ENCODE measurements at places on chromosomes 12 and 14.

DNA sequence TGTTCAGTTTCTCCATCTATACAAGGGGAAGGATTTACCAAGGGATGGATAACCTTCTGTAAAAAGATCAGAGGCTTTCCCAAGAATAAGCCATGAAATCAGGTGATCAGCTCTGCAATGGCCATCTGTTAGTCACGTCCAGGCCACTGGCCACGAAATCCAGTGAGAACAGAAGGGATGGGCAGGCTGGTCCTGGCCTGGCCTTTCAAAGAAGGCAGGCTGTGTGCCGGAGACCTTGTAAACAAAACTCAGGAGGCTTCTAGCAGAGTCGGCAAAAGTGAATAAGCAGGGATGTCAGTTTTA lies 68.5 kb downstream of the RNF34 start:
- DNase-seq = no peak

DNA sequence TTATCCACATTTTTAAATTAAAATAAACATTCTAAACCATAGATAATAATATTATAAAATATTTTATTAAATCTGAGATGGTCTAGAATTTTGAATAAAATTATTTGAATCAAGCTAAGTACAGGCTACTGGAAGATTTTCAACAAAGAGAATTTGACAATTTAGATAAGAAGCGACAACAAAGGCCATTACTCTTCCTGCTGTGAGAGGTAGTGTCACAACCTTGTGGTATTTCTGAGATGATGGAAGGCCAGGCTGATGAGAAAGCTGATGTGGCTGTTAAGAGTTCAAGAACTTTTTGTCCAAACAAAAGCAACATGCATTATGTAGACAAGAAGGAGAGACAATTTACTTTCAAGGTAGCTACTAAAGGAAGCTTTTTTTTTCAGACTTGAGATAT lies 43.7 kb upstream of the CNTN1 start:
- no peak for DNase-seq

DNA sequence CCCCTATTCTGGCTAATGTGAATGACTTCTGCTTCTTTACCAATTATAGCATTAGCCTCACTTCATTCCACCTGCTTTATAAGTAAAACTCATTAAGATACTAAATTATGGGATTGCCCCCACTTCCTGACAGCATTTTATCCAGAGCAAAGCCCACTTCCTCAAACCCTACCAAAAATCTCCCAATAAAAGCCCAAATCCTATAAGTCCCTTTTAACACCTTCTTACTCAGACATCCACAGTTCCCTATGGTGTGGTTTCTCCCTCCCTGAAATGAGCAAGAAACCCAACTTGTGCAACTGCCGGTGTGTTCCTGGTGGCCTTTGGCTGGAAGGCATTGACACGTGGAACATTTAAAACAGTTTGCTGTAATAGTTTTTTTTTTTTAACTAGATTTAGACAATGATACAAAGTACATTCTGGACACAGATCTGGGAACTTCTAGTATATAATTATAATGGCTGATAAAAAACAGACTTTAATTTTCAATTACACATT lies 53.1 kb downstream of the BRMS1L start:
- no peak for DNase-seq

DNA sequence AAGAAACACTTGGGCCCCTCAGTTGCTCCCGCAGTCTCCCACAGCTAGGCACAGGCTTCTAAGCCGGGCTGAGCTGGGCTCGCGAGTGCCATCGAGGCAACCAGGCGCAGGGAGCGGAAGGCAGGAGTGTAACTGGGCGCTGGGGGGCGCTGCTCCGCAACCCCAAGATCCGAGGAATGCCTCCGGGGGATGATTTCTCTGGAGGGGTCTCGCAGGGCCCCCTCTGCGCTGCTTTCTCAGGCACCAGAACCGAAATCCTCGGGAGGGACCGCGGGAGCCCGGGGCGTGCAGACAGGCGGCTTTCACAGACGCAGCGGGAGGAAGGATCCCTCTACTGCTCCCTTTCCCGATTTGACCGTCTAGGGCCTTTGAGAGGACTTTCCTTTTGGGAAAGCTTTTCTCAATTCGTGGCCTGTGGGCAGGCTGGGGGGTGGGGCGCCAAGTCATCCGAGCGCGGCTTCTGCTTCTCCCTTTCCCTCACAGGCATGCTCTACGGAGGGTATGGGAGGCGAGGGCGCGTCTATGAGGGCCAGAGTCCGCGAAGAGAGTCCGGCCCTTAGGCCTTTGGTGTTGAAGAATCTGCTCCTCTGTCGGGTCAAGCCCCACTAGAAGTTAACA lies 4.3 kb upstream of the NKX2-1 start:
- DNase-seq = no peak

GRCh38 chr14:72164420-72165228 lies 232.4 kb downstream of the RGS6 start:
- DNase-seq = no peak

GRCh38 chr12:77213319-77213718 lies 147.9 kb upstream of the E2F7 start:
- no peak for DNase-seq

- DNase-seq = no peak
Observed at GRCh38 chr12:70190262-70191010, 52.8 kb upstream of the CNOT2 start.

- DNase-seq = no peak
Observed at GRCh38 chr12:94244165-94245133, 96.1 kb downstream of the PLXNC1 start.

DNA sequence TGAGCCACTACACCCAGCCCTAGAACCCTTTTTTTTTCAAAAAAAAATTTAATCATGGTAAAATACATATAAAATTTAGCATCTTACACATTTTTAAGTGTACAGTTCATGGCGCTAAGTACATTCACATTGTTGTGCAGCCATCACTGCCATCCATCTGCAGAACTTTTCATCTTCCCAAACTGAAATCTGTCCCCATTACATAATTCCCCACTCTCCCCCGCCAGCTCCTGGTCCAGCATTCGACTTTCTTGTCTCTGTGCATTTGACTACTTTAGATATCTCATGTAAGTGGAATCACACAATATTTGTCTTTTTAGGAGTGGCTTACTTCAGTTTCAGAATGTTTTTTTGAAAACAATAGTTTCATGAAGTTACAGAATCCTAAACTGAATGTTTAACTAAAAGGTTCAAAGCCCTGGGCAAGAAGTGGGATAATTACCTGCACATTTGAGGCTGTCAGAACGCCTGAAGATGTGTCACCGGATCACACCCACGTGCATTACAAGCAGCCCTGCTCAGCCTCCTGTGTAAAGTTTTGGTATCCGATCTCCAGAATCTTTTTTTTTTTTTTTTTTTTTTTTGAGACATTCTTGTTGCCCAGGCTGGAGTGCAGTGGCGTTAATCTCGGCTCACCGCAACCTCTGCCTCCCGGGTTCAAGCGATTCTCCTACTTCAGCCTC lies 12.7 kb downstream of the EML1 start:
- no peak for DNase-seq

- no peak for DNase-seq
Observed at GRCh38 chr12:113601656-113602263, 130.1 kb upstream of the LHX5 start.

- no peak for DNase-seq
Observed at GRCh38 chr14:52711666-52712065, 4.7 kb downstream of the PSMC6 start.

GRCh38 chr12:82029936-82030335 lies 270.8 kb upstream of the PPFIA2 start:
- DNase-seq = no peak

DNA sequence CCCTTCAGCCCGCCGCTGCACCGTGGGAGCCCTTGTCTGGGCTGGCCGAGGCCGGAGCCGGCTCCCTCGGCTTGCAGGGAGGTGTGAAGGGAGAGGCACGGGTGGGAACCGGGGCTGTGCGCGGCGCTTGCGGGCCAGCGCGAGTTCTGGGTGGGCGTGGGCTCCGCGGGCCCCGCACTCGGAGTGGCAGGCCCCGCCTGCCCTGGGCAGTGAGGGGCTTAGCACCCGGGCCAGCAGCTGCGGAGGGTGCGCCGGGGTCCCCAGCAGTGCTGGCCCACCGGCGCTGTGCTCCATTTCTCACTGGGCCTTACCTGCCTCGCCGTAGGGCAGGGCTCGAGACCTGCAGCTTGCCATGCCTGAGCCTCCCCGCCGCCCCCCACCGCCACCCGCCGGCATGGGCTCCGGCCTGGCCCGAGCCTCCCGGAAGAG lies 21.4 kb downstream of the TMEM121 start:
- DNase-seq = no peak

GRCh38 chr12:56634837-56635791 lies 5.0 kb upstream of the BAZ2A start:
- peak; percentile 12 for DNase-seq

GRCh38 chr12:53325511-53326061 lies 4.2 kb upstream of the AAAS start:
- DNase-seq = no peak

GRCh38 chr14:30180219-30180618 lies 252.6 kb upstream of the PRKD1 start:
- no peak for DNase-seq

- DNase-seq = no peak
Observed at GRCh38 chr12:53624458-53624857, 1.7 kb downstream of the ATF7 start.

DNA sequence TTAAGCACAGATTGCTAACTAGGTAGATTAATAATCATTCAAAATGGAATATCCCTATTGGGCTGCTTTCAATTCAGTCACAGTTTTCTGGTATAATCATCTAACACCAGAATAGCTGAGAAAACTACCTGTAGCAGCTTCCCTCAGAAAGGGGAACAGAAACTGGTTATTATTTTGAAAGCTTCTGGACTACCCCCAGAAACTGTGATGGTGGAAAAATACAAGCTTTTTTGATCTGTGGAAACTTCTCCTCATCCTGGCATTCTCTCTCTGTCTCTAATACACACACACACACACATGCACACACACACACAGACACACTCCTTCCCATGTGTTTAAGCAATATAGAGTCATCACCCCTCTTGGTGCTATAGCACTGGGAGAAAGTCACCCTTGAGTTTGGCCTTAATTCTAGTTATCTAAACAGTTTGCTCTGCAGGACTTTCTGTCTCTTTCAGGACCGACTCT lies 251.5 kb upstream of the LMO3 start:
- no peak for DNase-seq

DNA sequence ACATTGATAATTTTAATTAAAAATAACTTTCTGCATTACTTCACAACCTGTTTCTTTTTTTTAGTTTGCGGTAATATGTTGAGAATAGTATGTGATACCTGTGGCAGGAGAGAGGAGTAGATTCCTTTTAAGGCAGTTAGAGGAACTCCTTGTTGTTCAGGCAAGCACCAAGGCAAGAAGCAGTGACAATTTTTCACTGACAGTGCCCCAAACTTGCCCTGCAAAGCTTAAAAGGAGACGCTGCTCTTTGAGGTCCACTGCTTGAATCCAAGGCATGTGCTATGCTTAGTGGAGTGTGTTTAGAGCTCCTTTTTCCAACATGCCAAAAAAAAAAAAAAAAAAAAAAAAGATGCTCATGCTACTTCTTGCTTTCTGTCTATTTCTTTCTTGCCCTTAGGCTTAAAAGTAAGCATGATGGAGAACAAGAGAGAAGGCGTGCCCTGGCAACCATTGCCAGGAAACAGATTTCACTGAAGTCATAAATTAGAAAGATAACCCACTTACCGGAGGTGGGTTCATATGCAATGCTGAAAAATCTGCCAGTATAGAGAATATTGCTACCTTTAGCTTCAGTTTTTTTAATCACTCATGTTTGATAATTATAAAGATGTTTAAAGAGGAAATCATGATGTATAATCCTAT lies 58.3 kb upstream of the DYRK2 start:
- DNase-seq = no peak

- no peak for DNase-seq
Observed at GRCh38 chr14:58100735-58101368, 51.2 kb downstream of the ARMH4 start.

DNA sequence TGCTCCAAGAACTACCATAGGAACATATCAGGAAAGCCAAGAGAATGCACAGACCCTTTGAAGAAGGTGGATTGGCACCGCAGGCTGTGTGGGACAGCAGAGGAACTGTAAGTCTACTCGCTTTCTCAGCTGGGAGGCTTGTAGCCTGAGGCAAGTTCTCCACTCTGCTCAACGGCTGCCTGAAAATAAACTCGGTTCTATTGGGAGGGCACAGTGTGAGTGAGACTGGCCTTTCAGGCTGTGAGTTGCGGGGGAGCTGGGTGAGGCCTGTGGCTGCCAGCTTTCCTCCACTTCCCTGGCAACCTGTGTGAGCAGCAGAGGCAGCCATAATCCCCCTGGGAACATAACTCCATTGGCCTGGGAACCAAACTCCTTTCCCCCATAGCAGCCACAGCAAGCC lies 132.1 kb downstream of the ANKS1B start:
- no peak for DNase-seq

DNA sequence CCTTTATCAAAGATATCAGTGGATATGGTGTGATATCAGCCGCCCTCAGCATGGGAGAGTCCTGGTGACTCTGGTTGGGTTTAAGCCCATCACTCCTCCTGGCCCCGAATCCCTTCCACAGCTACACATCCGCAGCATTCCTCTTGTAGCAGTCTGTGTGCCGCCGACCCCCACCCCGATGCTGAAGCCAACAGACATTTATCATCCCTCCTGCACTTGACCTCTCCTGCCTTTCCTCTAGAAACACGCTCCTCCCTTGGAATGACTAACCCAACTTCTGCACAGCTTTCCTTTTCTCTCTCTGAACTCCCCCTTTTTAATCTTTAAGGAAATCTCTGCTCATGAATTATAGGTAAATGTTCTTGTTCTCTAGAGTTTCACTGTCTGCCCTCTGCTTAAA lies 250.9 kb upstream of the FOXN3 start:
- no peak for DNase-seq

- DNase-seq = no peak
Observed at GRCh38 chr12:47822401-47822800, 2.7 kb upstream of the HDAC7 start.

GRCh38 chr12:18168016-18168415 lies 78.0 kb upstream of the RERGL start:
- DNase-seq = no peak

GRCh38 chr12:27635349-27635972 lies 60.8 kb upstream of the REP15 start:
- no peak for DNase-seq

GRCh38 chr12:128820723-128821432 lies 2.9 kb downstream of the SLC15A4 start:
- no peak for DNase-seq

DNA sequence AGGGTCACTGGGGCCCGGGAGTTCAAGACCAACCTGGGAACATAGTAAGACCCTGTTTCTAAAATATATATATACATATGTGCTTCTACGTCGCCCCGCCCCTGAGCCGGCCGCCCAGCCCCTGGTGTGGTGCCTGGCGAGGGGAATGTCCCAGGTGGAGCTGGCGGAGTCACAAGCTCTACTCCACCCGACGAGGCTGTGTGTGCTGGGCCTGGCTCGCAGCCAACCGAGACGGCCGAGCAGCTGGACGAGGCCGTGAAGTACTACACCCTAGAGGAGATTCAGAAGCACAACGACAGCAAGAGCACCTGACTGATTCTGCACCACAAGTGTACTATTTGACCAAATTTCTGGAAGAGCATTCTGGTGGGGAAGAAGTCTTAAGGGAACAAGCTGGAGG lies 22.1 kb upstream of the ITPK1 start:
- DNase-seq = no peak
